Sigmoid colon (tissue), 7 donors: ENCODE measurements at places on chromosomes 2 and 18. TPM values are rescaled to one million over a fixed set of nuclear protein-coding genes. Genes with fewer than 3 reads are reported as not detected.

The GPR35 gene
- total RNA-seq: 7.8 TPM

The STPG4 gene
- not detected for total RNA-seq

The ALKAL2 gene
- total RNA-seq: 0.33 TPM

The NTSR2 gene
- total RNA-seq: not detected

The EFHD1 gene
- total RNA-seq: 8.7 TPM

The QPCT gene
- 73.9 TPM for total RNA-seq

The LIPG gene
- 3.9 TPM for total RNA-seq

The FBXO41 gene
- 0.55 TPM for total RNA-seq

The SUPT7L gene
- total RNA-seq: 19.7 TPM

GRCh38 chr2:147231607-147232006 is 613.2 kb upstream of the ACVR2A start:
- no peaks in the 10 kb centered on the region for H3K4me1 ChIP-seq
- DNase-seq: no peak
- no peak overlapping the region for H3K4me3 ChIP-seq
- no peaks in the 10 kb centered on the region for H3K27me3 ChIP-seq

GRCh38 chr2:65404988-65405697 is 27.3 kb downstream of the SPRED2 start:
- H3K36me3 ChIP-seq: no peaks in the 10 kb centered on the region
- H3K27ac ChIP-seq: no peak overlapping the region
- DNase-seq: no peak
- no peaks in the 10 kb centered on the region for H3K4me1 ChIP-seq
- H3K27me3 ChIP-seq: no peaks in the 10 kb centered on the region
- no peak overlapping the region for H3K4me3 ChIP-seq

GRCh38 chr2:207616185-207616584 is 9.0 kb downstream of the METTL21A start:
- peaks cover 17% of the 10 kb centered on the region for H3K4me1 ChIP-seq
- no peaks in the 10 kb centered on the region for H3K27me3 ChIP-seq
- H3K36me3 ChIP-seq: no peaks in the 10 kb centered on the region
- H3K4me3 ChIP-seq: no peak overlapping the region

DNA sequence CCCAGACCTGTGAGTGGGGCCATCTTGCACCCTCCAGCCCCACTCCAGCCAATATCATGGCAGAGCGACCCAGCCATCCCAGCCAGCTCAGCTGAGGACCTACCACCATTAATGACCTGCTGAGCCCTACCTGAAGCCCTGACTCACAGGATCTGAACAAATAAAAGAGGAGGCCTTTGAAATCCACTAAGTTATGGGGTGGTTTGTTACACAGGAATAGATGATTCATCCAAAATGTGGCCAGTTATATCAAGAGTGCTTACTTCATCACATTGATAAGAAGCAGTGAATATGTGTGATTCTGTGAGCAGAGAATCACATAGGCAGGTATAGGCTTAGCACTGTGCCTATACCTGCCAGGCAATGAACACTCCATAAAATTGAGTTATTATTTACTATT is 34.7 kb upstream of the FAM124B start:
- no peak overlapping the region for H3K27ac ChIP-seq
- no peaks in the 10 kb centered on the region for H3K4me1 ChIP-seq
- no peak overlapping the region for H3K4me3 ChIP-seq
- no peaks in the 10 kb centered on the region for H3K36me3 ChIP-seq

DNA sequence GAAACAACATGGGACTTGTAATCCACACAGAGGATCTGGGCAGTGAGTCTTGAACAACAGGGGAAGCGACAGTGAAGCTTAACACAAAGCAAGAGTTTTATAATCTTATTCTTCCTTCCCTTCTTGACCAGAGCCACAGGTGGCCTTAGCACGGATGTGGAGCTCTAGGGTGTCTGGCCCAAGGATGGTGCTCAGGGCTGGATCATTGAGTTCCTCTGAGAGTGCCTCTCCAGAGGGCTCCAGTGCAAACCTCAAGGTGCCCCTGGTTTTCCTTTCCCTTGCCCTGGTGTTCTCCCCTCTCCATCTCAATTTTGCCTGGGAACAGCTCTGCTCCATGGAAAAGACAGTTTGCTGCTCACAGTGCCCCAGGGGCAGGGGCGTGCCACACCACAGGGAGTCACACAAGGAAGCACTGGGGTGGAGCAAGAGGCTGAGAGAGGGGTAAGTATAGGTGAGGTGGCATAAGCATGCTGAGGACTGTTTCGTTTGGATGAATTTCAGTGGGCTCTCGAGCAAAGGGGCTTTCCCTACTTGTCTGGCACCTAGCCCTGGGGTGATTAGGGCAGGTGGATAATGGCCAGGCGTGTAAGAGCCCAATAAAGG is 88.6 kb upstream of the B3GNT7 start:
- no peak overlapping the region for H3K4me3 ChIP-seq
- no peaks in the 10 kb centered on the region for H3K36me3 ChIP-seq
- no peaks in the 10 kb centered on the region for H3K27me3 ChIP-seq
- no peaks in the 10 kb centered on the region for H3K4me1 ChIP-seq
- DNase-seq: no peak

GRCh38 chr2:134405611-134406081 is 151.8 kb downstream of the MGAT5 start:
- H3K4me3 ChIP-seq: no peak overlapping the region
- H3K27me3 ChIP-seq: no peaks in the 10 kb centered on the region
- no peak for DNase-seq

DNA sequence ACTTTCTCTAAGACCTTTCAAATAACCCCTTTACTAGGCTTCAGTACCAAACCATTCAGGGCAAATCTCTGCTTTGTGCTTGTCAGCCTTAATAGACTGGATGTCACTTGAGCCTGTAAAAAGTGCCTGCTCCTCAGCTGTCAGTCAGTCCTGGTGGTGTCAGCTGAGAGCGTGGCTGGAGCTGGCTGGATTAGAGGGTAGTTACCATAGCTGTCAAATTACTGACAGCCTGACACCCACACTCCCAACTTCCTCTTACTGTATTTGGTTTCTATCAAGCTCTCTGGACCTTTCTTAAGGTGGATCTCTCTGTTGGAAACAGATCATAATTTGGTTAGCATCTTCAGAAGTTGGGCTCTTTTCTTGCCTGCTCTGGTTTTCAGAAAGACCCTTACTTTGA is 371.4 kb upstream of the ATP5MC3 start:
- no peaks in the 10 kb centered on the region for H3K4me1 ChIP-seq
- H3K4me3 ChIP-seq: no peak overlapping the region
- H3K27ac ChIP-seq: no peak overlapping the region

- H3K4me1 ChIP-seq: no peaks in the 10 kb centered on the region
- H3K36me3 ChIP-seq: no peaks in the 10 kb centered on the region
- no peaks in the 10 kb centered on the region for H3K27me3 ChIP-seq
Observed at GRCh38 chr2:111194835-111195621, 74.3 kb downstream of the BCL2L11 start.

DNA sequence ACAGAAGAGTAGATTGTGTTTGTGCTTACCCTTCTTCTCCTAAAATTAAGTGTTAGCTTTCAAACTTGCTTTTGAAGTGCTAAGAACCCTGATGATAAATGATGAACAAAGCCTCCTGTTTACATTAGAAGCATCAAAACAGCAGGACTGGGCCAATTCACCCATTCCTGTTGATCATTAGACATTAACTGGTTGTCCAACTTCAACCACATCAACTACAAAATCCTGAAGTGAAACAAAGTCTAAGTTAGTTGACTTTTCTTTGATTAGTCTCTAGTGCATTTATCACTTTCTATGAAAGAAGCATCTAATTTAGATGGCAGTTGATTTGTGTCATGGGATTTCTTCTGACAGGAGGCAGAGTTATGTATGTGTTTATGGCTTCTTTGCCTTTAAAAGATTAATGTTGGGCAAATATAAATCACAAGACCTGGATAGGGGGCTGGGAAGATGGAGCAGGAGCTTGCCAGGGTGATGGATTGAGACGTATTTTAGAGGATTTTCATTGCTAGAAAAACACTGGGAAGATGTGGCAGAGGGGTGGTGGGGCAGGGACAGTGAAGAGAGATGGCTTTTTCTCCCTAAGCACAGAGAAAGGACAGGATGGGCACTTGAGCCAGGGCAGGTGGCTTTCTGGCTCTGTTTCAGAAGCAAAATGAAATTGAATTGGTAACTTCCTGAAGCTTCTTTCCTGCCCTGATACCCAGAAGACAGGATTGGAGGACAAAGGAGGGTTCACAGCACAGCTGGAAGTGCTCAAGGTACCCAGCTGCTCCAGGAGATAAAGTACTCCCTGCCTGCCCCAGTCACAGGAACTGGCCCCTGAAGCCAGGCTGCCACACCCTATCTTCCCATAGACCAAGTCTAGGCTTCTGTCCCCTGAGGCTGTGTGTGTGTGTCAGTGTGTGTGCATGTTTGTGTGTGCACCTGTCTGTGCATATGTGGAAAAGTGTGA is 20.5 kb downstream of the GYPC start:
- no peak for DNase-seq
- H3K4me1 ChIP-seq: no peaks in the 10 kb centered on the region
- no peak overlapping the region for H3K27ac ChIP-seq
- no peaks in the 10 kb centered on the region for H3K27me3 ChIP-seq
- no peak overlapping the region for H3K4me3 ChIP-seq

DNA sequence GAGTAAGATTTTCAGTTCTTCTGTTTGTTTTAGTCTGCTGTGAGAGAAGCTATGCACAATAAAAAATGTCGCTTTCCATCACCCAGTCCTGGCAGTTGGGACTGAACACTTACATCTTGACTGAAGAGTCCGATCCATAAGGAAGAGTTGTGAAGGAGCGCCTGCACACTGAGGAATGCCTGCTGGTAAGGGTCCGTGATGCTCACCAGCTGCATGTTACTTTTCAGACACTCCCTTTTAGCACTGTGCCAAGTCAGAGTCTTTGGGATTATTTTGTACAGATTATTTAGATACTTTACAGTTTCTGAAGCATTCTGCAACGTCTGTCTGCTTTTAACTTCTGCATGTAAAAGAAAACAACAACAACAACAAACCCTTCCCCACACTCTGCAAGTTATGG is 42.6 kb upstream of the CD302 start:
- no peaks in the 10 kb centered on the region for H3K36me3 ChIP-seq
- no peak overlapping the region for H3K27ac ChIP-seq
- H3K4me1 ChIP-seq: no peaks in the 10 kb centered on the region
- H3K4me3 ChIP-seq: no peak overlapping the region

- H3K4me3 ChIP-seq: no peak overlapping the region
- H3K4me1 ChIP-seq: peaks cover 61% of the 10 kb centered on the region
- H3K36me3 ChIP-seq: peaks cover 82% of the 10 kb centered on the region
- peak; percentile 73 for DNase-seq
Observed at GRCh38 chr2:28406276-28407096, 13.8 kb downstream of the FOSL2 start.

DNA sequence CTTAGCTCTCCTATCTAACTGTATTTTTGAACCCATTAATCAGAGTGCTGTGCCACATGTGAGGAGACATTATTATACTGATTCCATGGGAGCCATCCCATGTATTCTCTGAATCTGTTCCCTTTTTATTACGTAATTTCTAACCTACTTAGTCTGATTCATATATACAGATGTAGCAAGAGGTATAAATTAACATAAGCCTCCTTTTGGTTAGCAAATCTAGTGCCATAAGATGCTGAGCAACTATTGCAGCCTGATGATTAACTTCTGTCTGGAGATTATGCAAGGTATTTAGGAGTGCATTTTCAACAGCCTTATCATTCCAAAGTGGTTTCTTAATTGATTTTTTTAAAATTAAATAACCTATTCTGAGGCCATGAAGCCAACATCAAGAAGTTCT is 114.1 kb upstream of the MSH2 start:
- no peaks in the 10 kb centered on the region for H3K36me3 ChIP-seq
- no peak for DNase-seq
- no peak overlapping the region for H3K4me3 ChIP-seq
- no peak overlapping the region for H3K27ac ChIP-seq
- no peaks in the 10 kb centered on the region for H3K27me3 ChIP-seq

DNA sequence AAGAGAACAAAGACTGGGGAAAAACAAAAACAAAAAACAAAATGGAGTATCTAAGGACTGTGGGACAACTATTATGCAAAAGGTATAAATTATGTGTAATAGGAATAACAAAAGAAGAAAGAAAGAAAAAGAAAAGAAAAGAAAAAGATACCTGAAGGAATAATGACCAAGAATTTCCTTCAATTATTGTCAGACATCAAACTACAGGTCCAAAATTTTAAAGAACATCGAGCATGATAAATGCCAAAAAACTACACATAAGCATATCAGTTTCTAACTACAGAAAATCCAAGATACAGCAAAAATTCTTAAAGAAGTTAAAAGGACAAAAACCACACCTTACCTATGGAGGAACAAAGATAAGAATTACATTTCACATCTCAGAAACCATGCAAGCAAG is 93.0 kb downstream of the SPIRE1 start:
- no peaks in the 10 kb centered on the region for H3K36me3 ChIP-seq
- H3K27ac ChIP-seq: no peak overlapping the region
- H3K4me3 ChIP-seq: no peak overlapping the region
- DNase-seq: no peak

DNA sequence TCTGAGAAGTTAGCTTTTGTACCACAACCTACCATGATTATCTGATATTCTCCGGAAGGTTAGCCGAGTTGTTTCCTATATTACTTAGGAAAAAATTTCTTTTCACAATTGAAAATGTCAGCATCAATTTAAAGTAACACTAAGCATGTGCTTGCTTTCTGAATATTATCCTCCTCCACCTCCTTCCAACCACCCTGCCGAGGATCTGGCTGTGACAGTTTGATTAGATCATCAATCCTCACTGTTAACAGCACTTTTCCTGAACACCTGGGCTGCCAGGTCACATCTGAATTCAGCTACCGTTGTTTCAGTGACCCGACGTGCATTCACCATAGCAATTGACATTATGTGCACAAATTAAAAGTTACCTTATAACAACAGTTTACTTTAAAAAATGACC is 207.0 kb downstream of the ZNF407 start:
- no peak for DNase-seq
- H3K36me3 ChIP-seq: no peaks in the 10 kb centered on the region
- no peak overlapping the region for H3K4me3 ChIP-seq
- H3K27ac ChIP-seq: no peak overlapping the region
- H3K4me1 ChIP-seq: peaks cover 38% of the 10 kb centered on the region

- no peak overlapping the region for H3K27ac ChIP-seq
- no peaks in the 10 kb centered on the region for H3K36me3 ChIP-seq
- DNase-seq: no peak
Observed at GRCh38 chr18:35642802-35643201, 61.3 kb downstream of the GALNT1 start.

GRCh38 chr18:61413396-61413795 is 80.2 kb downstream of the CDH20 start:
- no peak for DNase-seq
- no peaks in the 10 kb centered on the region for H3K4me1 ChIP-seq
- H3K27me3 ChIP-seq: no peaks in the 10 kb centered on the region
- H3K27ac ChIP-seq: no peak overlapping the region
- no peaks in the 10 kb centered on the region for H3K36me3 ChIP-seq

DNA sequence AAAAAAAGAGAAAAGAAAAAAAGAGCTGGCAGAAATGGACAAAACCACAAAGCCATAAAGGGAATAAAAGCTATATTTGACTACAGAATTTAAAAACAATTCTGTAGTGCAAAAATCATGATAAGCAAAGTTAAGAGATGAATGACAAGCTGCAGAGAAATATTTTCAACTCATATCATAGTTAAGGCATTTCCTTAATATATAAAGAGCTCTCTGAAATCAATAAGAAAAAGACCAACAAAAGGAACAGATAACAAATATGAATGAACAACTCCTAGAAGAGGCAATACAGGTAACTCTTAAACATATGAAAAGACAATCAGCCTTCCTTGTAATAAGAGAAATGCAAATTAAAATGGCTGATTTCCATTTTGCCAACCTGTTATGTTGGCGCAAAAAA is 26.2 kb downstream of the OTOF start:
- DNase-seq: no peak
- no peak overlapping the region for H3K27ac ChIP-seq
- no peaks in the 10 kb centered on the region for H3K4me1 ChIP-seq
- H3K4me3 ChIP-seq: no peak overlapping the region
- no peaks in the 10 kb centered on the region for H3K36me3 ChIP-seq
- no peaks in the 10 kb centered on the region for H3K27me3 ChIP-seq
